ENCODE measurements at places on chromosomes 6 and 20.

DNA sequence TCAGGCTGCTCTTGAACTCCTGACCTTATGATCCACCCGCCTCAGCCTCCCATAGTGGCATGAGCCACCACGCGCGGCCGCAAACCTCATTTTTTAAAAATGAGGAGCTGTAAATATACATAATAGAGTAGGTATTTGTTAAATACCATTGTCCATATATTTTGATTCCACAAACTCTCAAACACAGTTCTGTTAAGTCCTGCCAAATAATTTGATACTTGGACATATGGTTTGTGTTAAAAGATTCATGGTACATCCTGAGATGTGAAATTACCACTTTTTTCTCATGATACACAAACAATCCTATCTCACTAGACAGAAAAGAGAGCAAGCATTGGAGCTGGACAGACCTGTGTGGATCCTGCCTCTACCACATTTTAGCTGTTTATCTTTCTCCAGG, 334.1 kb upstream of the KCNQ5 start:
- no peak for DNase-seq

GRCh38 chr6:145323646-145324045, 411.7 kb downstream of the EPM2A start:
- no peak for DNase-seq

- DNase-seq: no peak
These were observed 10.9 kb downstream of the CCM2L start for GRCh38 chr20:32021091-32021490.

DNA sequence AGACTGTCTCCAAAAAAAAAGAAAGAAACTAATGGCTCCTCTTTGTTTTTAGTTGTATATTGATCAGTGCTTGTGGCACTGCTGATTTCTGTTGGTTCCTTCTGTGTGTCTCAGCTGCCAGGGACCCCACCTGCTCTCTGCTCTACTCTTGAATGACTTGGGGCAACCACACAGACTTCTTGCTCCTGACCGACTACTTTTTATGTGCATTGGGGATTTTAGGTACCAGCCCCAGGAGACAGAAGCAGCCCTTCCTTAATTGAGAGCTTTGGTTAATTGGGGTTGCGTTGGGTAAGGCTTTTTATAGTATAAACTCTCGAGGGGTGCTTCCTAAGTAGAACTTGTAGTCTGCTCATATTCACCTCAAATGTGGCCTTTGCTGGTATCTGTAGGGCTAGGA, 6.9 kb downstream of the STK35 start:
- DNase-seq: no peak

DNA sequence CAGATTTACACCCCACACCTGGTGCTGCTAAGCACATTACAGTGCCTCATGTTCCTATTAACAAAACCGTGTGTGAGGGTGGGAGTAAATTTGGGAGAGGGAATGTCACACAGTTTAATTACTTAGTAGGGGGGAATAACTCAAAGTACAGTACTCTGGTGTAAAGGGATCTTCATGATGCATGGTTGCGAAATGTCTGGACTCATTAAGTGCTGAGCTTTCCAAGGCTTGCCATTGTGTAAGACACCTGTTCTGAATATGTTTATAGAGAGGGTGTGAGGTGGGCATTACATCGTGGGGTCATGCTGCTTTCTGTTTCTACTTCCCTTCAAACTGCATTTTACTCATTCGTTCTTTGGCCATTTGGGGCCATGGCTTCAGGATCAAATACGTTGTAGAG, 181.2 kb downstream of the ADGRG6 start:
- no peak for DNase-seq

DNA sequence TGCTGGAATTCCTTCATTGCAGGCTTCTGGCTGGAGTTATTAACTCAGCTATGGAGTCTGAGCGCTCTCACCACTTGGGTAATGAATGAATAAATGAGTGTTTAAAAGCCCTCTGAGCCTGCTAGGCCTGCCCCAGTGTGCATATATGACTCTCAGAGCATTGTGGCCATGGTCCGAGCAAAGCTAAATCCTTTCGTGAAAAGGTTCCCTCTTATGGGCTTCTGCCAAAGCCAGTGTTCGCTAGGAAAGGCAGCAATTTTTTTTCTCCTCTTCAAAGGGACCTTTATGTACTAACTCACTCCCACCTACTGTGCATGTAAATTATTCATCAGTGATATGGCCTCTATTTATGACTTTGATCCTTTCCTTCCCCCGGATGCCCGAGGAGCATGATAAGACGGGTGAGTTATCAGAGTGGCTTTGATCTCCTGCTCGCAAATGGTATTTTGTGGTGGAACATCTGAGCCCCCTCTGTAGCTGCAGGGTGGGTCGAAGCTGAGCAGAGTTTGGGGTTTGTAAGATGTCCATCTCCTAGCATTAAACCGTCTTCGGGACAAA, 88.6 kb downstream of the LINC00237 start:
- DNase-seq: no peak

GRCh38 chr20:24718696-24719095, 230.4 kb upstream of the CST7 start:
- DNase-seq: peak; percentile 86

DNA sequence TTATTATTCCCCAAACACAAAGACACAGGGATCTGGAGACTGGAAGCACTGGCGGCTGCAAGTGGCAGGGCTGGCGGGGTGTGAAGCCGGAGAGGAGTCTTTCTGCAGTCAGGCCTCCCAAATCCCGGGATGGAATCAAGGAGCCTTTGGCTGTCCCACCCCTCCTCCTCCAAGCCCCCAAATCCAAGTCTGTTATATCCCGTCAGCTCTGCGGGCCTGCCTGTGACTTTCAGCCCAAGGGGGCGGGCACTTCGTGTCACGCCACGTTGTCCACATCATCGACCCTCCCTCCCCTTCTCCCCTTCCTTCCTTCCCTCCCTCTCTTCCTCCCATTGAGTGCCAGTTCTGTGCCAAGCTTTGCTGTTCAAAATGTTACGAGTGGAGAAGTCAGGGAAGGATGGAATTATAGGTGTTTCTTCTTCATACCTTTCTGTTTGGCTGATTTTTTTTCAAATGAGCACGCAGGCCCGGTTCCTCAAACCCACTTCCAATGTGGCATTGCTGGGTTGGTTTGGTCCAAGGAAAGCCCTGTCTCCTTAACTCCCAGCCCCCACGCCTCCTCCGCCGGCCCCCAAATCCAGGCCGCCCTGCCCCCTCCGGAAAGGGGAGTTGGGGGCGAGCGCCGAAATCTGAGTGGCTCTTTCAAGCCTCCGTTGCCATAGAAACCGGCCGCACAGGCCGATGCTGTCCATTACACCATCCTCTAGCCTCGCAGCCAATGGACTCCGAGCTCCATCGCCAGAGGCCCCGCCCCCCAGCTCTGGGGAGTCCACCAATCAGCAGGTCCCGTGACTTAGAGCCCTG, 12.7 kb downstream of the ZCCHC3 start:
- DNase-seq: peak; percentile 100
